ENCODE measurements at places on chromosomes 7 and 10.

- peak; percentile 39 for DNase-seq
Observed at GRCh38 chr10:62637249-62638061, 167.1 kb upstream of the ADO start.

- no peak for DNase-seq
Observed at GRCh38 chr7:157150882-157151281, 12.2 kb downstream of the UBE3C start.

DNA sequence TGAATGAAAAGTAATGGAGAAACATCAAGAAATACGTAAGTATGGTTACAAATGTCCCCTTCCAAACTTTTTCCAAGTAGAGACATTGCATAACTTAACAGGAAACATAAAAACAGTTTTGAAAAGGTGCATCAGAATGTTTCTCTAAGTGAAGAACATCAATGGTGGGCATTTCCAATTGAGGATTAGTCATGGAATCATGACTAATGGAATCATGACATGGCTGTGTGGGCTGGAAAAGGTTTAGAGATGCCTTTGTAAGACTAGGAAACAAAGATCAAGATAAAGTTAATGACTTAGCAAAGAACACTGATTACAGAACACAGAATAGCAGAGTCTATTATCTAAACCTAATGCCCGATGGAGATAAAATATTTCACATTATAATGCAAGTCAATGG lies 272.0 kb downstream of the HPSE2 start:
- DNase-seq, result no peak

DNA sequence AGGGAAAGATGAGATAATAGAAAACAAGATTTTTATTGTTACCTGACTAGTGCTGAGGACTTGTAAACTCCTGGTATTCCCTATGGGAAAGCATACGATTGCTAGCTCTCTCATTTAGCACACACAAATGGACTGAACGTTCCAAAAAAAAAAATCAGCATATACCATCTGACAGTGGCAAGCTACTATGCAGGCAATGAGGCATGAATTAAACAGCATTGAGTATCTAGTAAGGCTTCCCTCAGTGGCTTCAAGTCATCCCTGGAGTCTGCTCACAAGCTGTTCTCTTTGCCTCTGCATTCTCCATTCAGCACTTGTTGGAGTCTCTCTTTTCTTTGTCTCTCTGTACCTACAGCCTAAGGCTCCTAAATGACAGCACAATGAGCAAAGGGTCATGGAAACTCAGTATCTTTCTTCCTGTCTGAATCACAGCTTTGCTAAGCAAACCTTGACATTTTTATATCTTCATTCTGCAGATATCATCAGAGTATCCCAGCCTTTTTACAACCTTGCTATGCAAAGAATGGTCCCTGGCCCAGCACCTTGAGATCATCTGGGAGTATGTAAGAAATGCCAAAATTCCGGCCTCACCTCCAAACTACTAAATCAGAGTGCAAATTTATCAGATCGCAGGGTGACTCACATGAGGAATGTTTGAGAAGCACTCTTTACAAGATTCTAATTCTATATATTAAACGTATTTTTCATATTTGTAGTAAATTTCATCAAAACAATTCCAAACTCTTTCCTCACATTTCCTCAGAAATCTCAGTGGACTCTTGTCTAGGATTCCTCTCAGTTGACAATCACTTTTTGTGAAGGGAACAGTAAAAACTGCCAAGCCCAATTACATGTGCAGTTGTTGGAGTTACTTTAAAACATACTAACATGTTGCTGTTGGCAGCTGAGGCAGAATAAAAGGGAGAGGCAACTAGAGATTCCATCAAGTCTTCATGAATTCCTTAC lies 10.8 kb upstream of the LIPA start:
- DNase-seq, result no peak

- peak; percentile 44 for DNase-seq
Observed at GRCh38 chr7:44325811-44326241, 432 bp upstream of the CAMK2B start.

GRCh38 chr10:133117688-133118071 lies 30.0 kb downstream of the ADGRA1 start:
- DNase-seq, result no peak

- DNase-seq, result no peak
Observed at GRCh38 chr10:85445702-85446101, 920.9 kb downstream of the GRID1 start.

GRCh38 chr10:77965294-77965693 lies 38.7 kb upstream of the DLG5 start:
- DNase-seq, result no peak

Data from hematopoietic multipotent progenitor cell treated with erythropoietin and hydrocortisone succinate and interleukin-3 and kit ligand, for 6 days (in vitro differentiated cells).